ENCODE measurements at places on chromosomes 6 and 20.

- no peak for DNase-seq
Measured at GRCh38 chr6:155031091-155031490, 36.0 kb downstream of the TIAM2 start.

DNA sequence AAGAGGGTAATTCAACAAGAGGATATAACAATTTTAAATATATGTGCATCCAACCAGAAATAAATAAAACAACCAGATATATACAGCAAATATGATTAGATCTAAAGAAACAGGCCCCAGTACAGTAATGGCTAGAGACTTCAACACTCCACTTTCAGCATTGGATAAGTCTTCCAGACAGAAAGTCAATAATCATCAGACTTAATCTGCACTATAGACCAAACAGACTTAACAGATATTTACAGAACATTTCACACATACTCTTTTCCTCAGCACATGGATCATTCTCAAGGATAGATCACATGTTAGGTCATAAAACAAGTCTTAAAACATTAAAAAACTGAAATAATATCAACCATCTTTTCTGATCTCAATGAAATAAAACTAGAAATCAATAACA, 62.7 kb upstream of the MTRF1L start:
- no peak for DNase-seq

- DNase-seq, result no peak
Measured at GRCh38 chr20:59177266-59178250, 13.9 kb downstream of the ZNF831 start.

DNA sequence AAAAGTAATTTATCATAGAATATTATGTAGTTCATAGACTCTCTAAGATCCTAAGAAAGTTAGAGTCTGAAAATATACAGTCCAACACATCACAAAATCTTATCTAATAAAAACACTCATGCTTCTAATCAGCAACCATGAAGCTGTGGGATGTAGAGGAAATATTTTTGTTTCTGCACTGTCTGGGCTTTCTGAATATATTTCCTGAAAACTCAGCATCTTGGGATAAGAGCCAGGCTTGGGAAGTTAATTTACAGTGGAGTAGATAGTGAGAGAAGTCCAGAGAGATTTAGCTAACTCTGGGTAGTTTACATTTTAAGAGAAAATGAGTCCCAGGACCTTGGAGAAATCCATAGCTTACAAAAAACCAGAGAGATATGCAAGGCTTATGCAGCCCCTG, 150.4 kb upstream of the BMP5 start:
- DNase-seq, result no peak

GRCh38 chr6:98957450-98957849, 9.7 kb upstream of the FBXL4 start:
- DNase-seq, result no peak

DNA sequence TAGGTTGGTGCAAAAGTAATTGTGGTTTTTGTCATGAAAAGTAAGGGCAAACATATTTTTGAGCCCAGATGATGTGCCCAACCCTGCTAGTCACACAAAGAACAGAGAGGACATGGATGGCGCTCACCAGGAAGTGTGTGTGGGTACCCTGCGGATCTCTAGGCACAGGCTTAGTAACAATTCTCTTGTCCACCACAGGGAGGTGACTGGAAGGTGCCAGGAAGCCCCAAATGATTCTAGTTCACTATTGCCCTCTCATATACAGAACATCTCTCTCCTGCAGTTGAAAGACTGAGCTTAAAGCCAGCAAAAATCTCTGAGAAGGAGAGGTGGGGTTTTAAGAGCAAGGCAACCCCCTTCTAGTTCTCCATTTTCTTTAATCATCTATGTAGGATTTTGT, 272.1 kb upstream of the TAB2 start:
- no peak for DNase-seq

GRCh38 chr6:13303668-13304017, 24.7 kb downstream of the TBC1D7 start:
- no peak for DNase-seq

DNA sequence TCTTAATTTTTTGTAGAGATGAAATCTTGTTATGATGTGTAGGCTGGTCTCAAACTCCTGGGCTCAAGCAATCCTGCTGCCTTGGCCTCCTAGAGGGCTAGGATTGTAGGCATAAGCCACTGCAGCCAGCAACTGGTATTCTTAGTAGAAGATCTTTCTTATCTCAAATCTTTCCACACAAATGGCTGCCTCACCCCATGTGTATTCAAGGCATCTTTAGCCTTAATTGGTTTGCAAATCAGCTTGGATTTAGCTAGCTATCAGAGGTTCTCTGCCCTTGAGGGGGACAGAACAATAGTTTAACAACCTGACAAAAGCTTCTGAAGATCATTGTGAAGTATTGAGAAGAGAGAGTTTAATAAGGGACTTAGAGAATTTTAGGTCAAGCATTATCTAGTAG, 17.9 kb upstream of the ABRACL start:
- no peak for DNase-seq

GRCh38 chr6:139588734-139589593, 214.5 kb upstream of the CITED2 start:
- no peak for DNase-seq

DNA sequence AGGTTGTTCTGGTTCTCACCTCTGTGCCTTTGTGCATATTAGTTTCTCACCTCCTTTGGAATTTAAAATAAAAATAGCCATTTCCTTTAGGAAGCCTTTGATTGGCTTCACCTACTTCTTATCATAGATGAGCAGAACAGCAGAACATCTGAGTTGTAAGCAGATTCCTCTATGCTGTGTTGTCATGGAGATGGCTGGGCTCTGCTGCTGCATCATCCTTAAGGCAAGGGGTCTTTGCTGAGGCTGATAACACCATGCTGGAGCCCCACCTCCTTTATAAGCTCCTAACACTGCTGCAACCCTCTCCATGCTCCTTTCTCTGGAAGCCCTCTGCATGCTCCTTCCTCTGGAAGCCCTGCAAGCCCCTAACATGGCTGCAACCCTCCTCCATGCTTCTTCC, 276.5 kb upstream of the TCF21 start:
- no peak for DNase-seq

DNA sequence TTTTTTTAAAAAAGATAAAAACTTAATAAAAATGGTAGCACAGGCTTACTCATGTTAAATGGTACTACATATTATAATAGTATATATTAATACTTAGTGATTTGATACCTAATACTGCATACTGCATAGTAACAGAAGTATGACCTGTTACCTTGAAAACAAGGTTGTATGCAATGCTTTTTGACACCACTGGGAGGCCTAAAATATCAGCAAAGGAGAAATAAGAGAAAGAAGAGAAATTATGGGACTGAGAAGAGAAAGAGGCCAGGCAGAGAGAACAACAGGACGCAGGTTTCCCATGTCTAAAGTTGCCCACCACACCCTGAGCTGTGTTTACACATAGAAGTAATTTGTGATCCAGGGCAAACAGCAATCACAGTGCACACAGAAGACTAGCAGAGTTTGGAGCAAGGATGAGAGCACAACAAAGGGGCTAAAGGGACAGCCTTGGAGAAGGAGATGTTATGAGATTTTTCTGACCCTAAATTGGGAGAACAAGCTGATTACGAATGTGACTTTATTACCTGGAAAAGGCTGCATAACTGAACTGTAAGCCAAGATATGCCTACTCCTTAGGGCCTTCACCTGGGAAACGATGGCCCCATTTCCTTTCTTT, 73.2 kb downstream of the ROS1 start:
- DNase-seq, result no peak

DNA sequence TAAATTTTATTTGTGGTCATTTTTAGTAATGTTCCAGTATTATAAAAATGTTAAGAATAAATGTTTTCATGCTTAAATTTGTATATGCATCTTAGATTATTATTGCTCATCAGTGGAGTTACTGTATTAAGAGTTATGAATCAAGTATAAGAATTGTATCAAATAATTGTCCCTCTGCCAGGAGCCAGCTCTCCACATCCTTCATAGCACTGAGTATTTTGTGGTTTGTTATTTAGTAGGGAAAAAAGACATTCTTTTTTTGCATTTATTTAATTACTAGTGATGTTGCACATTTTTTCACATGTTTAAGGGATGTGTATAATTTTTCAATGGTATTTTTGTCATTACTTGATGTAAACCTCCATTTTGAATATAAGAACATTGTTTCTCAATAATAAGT, 102.0 kb downstream of the ADGRB3 start:
- no peak for DNase-seq
